IMR-90 (cell line): ENCODE measurements at places on chromosomes 2 and 18.

DNA sequence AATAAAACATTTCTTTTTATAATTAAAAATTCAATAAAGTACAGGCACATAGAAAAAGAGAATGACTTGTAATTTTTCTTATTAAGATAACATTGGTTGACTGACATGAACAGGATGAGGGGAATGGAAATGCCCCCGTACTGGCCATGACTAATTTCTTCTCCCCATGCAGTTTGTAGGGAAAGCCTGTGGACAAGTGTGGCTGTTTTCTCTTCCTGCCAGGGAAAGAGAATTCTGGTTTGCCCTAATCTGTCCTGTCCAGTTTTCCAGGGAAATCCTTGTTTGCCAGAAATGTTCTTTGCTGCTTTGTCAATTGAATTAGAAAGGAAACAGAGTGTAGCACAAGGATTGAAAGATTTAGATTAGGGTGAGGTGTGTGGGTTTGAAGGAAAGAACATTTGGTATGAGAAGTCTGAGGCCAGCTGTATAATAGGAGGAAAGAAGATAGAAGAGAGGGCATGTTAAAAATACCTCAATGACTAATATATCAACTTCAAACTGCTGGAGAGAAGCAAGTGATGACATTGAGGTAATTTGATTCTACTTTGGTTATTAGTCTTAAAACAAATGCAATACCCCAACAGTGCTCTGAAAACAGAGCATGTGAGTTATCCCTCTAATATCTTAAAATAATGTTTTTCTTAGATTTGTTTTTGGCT lies 593.9 kb upstream of the ZNF804A start:
- no peak for DNase-seq

DNA sequence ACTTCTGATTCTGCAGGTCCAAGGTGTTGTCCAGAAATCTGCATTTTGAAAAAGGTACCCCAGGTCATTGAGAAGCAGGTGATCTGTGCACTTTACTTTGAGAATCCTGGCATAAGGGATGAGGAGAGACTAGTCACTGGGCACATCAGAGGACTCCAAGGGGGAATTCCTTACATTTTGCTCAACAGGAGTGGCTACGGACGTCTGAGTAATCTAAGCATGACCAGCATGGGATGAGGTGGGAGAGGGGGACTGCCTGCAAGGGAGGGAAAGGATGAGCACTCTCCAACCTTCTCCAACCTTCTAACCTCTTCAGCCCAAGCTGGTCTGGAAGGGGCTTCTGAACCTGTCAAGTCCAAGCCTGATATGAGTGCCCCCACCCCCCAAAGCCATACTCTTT lies 55.5 kb downstream of the MARCHF4 start:
- peak; percentile 92 for DNase-seq

DNA sequence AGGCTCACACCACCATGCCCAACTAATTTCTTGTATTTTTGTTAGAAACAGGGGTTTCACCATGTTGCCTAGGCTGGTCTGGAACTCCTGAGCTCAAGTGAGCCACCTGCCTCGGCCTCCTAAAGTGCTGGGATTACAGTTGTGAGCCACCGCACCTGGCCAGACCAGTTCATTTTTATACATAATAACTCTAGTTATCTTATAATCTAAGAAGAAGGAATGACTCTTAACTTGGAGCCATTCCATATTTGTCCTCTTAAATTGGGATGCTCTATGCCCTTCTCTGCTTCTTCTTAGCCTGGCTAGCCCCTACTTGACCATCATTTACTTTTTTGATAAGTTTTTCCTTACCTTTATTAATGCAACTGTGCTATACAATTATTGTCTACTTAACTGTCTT lies 2.9 kb downstream of the RBM44 start:
- no peak for DNase-seq

- DNase-seq: peak; percentile 23
Measured at GRCh38 chr2:191302459-191303139, 57.4 kb downstream of the MYO1B start.
